ENCODE measurements at places on chromosomes 7 and 10.

GRCh38 chr7:16755397-16755796 is 1.8 kb downstream of the TSPAN13 start:
- no peak for DNase-seq

- peak; percentile 68 for DNase-seq
These were observed 682 bp upstream of the RGS10 start for GRCh38 chr10:119542988-119543813.

GRCh38 chr7:137731436-137731835 is 115.3 kb downstream of the DGKI start:
- DNase-seq, result no peak

GRCh38 chr10:114346176-114347031 is 57.9 kb downstream of the AFAP1L2 start:
- DNase-seq, result no peak

GRCh38 chr7:157405914-157406810 is 69.4 kb downstream of the DNAJB6 start:
- no peak for DNase-seq

DNA sequence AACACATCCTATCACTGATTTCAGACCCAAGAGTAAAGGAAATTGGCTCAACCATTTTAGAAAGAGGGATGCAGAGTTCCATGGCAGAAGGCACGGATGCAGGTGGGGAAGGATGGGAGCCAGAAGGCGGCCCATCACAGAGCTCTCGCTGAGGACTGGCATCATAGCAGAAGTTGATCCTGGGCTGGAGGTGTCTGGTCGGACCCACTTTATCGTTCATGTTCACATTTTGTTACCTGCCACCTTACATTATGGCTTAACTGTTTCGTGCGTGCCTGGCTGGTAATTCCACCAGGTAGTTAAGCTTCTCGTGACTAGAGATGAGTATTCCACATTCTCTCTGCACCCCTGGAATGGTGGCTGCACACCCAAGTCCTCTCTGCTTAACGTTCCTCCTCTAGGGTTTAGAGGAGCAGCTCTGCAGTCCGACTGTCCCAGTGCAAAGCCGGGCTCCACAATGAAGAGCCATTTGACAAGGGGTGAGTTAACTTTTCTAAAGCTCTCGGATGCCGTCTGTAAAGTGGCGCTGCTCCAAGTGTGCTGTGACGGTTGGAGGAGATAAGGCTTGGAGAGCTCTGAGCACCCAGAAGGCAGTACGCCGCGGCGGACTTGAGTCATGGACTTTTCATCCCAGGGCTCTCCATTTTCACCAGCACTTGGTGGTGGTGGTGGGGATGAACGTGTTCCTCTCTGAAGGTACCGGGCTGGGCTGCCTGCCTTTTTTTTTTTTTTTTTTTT is 157.1 kb upstream of the SHH start:
- DNase-seq, result no peak

GRCh38 chr10:131997366-131998049 is 15.8 kb upstream of the BNIP3 start:
- no peak for DNase-seq

DNA sequence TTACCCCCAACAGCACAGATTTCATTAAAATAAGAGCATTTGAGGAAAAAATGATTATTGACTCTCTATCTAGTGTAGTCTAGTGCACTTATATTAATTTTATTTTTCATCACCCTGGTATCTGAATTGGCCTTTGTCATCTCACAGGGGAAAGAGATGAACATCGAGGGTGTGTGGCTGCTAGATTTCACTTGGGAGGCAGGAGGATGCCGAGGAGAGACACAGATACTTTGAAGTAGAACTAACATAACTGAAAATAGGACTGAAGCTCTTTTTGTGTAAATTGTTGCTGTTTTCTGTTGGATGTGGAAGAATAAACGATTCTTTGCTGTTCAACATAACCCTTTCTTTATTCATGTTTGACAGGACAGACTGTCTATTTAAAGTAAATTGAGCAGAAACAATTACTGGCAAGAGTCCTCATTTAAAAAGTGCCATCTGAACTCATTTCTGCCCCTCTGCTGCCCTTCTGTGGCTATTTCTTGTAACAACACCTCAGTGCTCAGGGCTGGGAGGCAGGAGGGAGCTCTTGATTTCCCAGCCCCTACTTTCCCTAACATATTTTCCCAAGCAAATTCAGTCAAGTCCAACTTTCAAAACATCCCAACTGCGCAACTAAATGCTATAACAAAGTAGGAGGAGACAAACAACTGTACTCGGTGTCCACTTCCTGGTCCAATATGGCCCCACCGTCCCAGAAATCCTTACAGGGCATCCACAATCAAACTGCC is 15.6 kb downstream of the LYZL1 start:
- peak; percentile 50 for DNase-seq

- DNase-seq, result no peak
These were observed 168.7 kb upstream of the LYZL1 start for GRCh38 chr10:29120216-29120615.

GRCh38 chr10:123027861-123028260 is 19.1 kb downstream of the ACADSB start:
- no peak for DNase-seq

DNA sequence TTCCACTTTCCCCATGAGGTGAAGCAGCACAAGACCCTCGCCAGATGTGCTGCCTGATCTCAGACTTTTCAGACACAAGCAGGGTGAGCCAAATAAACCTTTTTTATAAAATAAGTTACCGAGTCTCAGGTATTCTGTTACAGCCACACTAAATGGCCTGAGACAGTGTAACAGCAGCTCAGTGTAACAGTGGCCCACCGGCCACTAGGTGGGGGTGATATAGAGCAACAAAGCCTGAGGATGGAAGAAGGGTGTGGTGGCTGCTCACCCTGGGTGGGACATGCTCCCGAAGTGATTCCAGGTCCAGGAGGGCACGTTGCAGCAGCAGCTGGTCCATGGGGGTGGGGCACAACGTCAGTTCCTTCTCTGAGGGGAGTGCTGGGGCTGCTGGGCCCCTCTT is 44.6 kb downstream of the BMS1 start:
- no peak for DNase-seq

GRCh38 chr7:72504061-72504706 is 92.0 kb upstream of the CALN1 start:
- DNase-seq, result no peak

GRCh38 chr7:92808635-92809034 is 27.7 kb downstream of the CDK6 start:
- no peak for DNase-seq

- no peak for DNase-seq
These were observed 163.0 kb downstream of the FGFR2 start for GRCh38 chr10:121435099-121435875.

DNA sequence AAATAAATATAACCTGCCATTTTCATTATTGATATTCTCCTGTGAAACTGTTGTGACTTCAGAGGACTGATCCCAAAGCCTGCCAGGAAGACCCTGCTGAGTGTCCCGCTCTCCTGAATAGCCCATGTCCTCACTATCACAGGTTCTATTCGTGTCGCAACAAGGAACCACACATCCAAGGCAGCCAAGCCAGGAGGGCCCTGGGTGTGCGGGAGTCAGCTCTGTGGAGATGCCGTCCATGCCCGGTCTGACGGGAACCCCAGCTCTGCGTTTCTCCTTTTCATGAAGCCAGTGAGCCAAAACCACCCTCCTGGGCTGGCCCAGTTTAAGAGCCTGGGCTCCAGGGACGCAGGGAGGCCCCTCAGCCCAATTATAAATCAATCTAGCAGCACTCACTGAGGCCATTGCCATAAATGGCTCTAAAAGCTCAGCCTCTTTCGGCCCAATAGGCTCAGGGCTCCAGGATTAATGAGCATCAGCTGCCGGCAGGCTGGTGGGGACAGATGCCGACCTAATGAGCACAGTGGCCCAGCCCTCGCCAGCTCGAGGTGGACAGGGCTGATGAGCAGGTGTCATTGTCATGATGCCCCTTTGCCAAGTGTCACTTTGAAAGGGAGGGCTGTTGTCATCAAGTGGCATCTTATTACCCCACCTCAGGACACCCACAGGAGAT is 177.9 kb downstream of the PLXNA4 start:
- no peak for DNase-seq

- DNase-seq, result no peak
These were observed 20.9 kb downstream of the ANKIB1 start for GRCh38 chr7:92266415-92267241.

DNA sequence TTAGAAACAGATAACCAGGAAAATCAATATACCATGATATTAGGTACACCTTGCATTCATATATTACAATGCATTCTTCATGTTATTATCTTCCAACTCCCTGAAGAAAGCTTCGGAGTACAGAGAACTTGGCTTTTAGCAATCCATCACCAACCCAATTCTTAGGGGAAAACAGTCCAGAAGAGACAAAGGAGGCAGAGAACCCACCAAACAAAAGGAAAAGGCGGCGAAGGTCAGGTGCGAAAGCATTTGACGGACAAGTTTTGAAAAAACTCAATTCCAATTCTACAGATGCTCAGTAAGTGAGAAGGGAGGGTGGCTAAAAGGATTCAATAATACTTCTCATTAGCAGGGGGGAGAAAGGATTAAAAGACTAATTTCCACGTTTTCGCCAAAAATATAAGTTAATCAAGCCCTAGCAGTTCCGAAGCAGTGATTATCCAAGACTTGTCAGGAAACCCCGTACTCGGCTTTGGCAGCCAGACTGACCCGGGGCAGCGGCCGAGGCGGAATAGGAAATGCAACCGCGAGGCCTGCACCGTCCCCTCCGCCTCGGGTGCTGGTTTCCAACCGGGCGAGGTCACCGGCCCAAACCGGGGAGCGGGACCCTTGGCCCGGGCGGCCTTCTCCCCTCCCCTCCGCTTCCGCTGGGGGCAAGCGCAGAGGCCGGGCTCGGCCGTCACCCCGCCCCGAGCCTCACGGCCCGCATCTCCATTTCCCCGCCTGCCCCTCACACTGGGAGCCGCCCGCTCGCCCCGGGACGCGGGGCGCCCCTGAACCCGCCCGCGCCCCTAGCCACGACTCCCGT is 747 bp downstream of the GDI2 start:
- peak; percentile 49 for DNase-seq

- DNase-seq, result no peak
These were observed 8.8 kb downstream of the BAG3 start for GRCh38 chr10:119659951-119660350.

GRCh38 chr7:106019470-106019820 is 56.4 kb downstream of the CDHR3 start:
- DNase-seq, result no peak

DNA sequence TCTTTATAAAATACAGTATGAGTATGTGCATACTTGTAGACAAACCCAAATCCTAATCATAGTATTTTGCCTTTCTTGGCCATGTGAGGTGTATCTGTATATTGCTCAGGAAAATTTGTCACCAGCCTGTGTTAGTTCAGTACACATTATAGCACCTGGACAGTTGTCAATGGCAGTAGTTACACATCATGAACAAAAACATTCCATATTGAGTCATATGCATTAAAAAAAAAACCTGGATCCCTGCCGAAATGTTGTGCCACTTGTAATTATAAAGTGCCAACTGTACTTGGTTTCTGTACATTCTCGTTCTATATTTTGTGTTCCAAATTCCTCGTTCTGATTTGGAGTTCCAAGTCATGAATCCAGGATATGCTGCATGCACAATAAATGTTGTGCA is 410.4 kb downstream of the INHBA start:
- DNase-seq, result no peak

DNA sequence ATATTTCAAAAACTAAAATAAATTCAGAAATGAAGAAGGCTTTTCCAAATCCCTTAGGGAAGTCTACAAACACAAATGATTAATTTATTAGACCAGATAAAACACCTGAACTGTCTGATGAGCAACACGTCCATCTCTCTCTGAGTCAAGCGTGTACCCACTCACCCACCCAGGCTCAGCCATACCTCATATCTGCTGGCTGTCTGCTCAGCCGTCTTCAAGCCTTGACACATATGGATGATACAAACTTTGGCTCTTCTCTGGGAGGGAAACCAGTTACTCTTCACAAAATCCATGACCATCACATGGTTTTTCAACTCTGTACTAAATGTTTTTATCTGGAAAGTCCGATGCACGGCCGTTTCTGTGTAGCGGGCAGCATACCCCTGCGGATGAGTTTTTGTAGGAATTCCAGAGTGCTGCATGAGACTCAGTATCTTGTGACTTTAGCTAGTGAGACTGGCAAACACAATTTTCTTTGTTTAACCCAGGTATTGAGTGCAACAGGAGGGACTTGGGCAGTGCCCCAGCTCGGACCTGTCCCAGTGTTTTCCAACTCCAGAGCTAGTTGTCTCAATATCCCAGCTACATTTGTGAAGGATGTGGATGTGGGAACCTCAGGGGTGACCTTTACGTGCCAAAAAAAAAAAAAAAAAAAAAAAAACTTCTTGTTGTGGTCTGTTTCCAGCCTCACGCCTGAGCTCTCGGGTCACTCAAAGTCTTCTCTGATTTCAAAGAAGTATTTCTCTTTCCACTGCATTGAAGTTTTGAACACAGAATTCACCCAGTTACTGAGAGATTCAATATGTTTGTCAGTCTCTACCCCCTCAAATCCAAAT is at the start of gene C10orf90:
Gene C10orf90, minus strand, starts transcription at position 638 of the 839 bp plus-strand sequence. Its CDS starts 213 bp downstream, at position 425.
- DNase-seq, result no peak

- DNase-seq, result no peak
These were observed 32.6 kb upstream of the ADCYAP1R1 start for GRCh38 chr7:31019509-31019908.

- DNase-seq, result no peak
These were observed 125.7 kb upstream of the CHST15 start for GRCh38 chr10:124219062-124219461.

- no peak for DNase-seq
These were observed 4.8 kb downstream of the LRRC18 start for GRCh38 chr10:48934672-48935501.

GRCh38 chr10:60448246-60448645 is 58.6 kb upstream of the ANK3 start:
- DNase-seq, result no peak

GRCh38 chr7:26005683-26006410 is 146.2 kb upstream of the NFE2L3 start:
- DNase-seq, result no peak

- no peak for DNase-seq
These were observed 66.1 kb downstream of the GRM8 start for GRCh38 chr7:127186686-127187085.

DNA sequence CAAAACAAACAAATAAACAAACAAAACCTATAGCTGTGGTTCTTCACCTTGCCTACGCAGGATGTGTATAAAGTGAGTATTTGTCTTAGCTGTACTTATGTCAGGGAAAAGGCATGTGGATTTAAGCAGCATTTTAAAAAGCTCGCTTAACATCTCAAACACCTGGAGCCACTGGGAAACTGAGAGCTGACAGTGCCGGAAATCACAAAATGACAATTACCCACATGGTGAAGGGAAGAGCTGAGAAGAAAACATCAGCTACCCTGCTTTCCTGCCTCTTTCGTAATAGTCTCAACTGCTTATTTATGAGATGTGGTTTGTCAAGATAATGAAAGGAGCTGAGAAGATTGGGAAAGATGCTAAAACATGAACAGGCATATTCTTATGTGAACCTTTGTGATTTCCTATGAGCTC is 31.1 kb upstream of the MSMB start:
- no peak for DNase-seq

- DNase-seq, result no peak
These were observed 64.1 kb downstream of the PIK3AP1 start for GRCh38 chr10:96656198-96656577.

DNA sequence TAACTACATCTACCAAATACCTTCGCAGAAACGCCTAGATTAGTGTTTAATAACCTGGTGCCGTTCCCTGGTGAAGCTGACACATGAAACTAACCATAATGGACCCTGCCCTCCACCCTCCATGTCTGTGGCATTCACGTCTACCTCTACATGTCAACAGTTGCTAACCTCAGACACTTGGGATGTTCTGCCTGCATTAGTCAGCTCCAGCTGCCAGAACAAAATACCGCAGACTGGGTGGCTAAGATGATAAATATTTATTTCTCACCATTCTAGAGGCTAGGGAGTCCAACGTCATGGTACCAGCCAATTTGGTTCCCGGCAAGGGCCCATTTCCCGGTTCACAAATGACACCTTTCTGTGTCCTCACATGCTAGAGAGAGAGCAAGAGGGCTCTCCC is 118.5 kb upstream of the CHST15 start:
- no peak for DNase-seq

Measured in RPMI8226 (cell line).